ENCODE measurements at places on chromosomes 4 and X. TPM values are rescaled to one million over a fixed set of nuclear protein-coding genes. Genes with fewer than 3 reads are reported as not detected.

The CLDN22 gene
- not detected for total RNA-seq

The FOXO4 gene
- total RNA-seq, result 19.1 TPM

DNA sequence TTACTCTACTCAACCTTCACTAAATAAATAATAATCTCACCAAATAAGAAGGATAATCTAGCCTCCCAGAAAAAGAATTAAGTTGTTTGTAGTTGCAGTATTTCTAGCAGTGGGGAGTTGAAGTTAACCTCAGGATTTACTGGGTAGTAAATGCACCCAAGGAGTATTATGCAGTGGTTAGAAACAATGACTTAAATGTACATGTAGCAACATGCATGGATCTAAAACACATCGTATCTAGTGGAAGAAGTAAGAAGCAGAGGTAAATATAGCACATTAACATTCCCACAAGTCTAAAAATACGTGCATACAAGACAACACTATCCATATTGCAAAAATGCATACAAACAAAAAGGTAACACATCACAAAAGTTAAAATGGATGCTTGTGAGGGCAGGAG is 44.2 kb upstream of the SMAD1 start:
- H3K36me3 ChIP-seq, result no peaks in the 10 kb centered on the region
- no peak for DNase-seq
- H3K4me3 ChIP-seq, result no peak overlapping the region
- no peak overlapping the region for H3K27ac ChIP-seq
- H3K27me3 ChIP-seq, result no peaks in the 10 kb centered on the region

GRCh38 chr4:40587826-40588225 is 41.8 kb downstream of the RBM47 start:
- H3K27me3 ChIP-seq, result no peaks in the 10 kb centered on the region
- peaks cover 41% of the 10 kb centered on the region for H3K4me1 ChIP-seq
- H3K36me3 ChIP-seq, result peaks cover 4% of the 10 kb centered on the region
- peak overlapping the region; percentile 88 for H3K27ac ChIP-seq
- no peak for DNase-seq

GRCh38 chr4:101960431-101960830 is 169.9 kb downstream of the BANK1 start:
- H3K4me3 ChIP-seq, result no peak overlapping the region
- H3K4me1 ChIP-seq, result no peaks in the 10 kb centered on the region
- no peak for DNase-seq
- H3K27ac ChIP-seq, result no peak overlapping the region

- no peaks in the 10 kb centered on the region for H3K36me3 ChIP-seq
- no peaks in the 10 kb centered on the region for H3K4me1 ChIP-seq
Measured at GRCh38 chr4:112845386-112845785, 204.1 kb upstream of the ANK2 start.

DNA sequence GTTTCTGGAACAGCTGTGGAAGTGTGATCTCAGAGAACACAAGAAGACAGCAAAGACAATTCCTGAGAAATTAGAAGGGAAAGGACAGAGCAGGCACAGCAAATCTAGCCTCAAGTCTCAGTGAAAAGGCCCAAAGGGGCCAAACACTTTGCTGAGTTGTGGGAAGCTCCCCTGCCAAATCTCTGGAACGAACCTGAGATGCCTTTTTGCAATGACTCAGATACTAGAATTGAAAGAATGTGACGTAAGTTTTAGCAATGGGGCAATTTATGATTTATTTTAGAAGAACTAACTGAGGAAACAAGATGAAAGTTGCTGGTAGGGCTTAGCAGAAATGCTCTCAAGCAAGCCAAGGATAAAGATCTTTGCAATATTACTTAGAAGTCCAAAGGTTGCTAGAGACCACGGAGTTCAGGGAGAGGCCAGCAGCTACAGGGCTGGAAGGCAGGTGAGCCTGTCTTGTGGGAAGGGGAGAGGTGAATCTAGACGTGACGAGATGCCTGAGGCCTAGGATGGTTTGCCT is 92.8 kb downstream of the AMELX start:
- no peaks in the 10 kb centered on the region for H3K36me3 ChIP-seq
- no peaks in the 10 kb centered on the region for H3K27me3 ChIP-seq
- H3K4me3 ChIP-seq, result no peak overlapping the region
- DNase-seq, result no peak
- H3K27ac ChIP-seq, result no peak overlapping the region

- H3K27ac ChIP-seq, result no peak overlapping the region
- no peak overlapping the region for H3K4me3 ChIP-seq
- H3K36me3 ChIP-seq, result no peaks in the 10 kb centered on the region
- H3K27me3 ChIP-seq, result no peaks in the 10 kb centered on the region
Measured at GRCh38 chr4:5472160-5472591, 236.2 kb downstream of the EVC2 start.

DNA sequence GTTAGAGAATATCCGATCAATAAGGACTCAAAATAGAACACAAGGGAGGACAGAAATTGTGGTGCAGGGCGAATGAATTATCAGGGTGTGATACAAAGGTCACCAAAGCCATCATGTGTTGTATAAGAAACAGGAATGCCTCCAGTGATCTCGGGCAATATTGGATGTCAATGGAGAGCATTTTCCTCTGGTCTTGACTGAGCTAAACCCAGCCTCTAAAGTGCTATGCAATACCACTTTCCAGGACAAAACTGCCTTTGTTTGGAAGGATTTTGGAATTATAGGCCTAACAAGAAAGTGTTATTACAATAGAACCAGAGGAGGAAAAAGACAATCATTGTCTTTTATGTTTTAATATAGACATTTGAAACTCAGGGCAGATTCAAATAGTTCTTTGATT is 281.7 kb downstream of the CHM start:
- no peak overlapping the region for H3K4me3 ChIP-seq
- DNase-seq, result no peak
- no peak overlapping the region for H3K27ac ChIP-seq
- no peaks in the 10 kb centered on the region for H3K4me1 ChIP-seq

- no peak for DNase-seq
- H3K4me1 ChIP-seq, result no peaks in the 10 kb centered on the region
- no peaks in the 10 kb centered on the region for H3K27me3 ChIP-seq
- no peaks in the 10 kb centered on the region for H3K36me3 ChIP-seq
- no peak overlapping the region for H3K4me3 ChIP-seq
Measured at GRCh38 chr4:155883895-155884294, 17.8 kb upstream of the ASIC5 start.

GRCh38 chr4:73409012-73409862 is 5.2 kb downstream of the ALB start:
- no peaks in the 10 kb centered on the region for H3K4me1 ChIP-seq
- no peak overlapping the region for H3K4me3 ChIP-seq

- peaks cover 43% of the 10 kb centered on the region for H3K36me3 ChIP-seq
- peaks cover 29% of the 10 kb centered on the region for H3K4me1 ChIP-seq
- no peaks in the 10 kb centered on the region for H3K27me3 ChIP-seq
- no peak for DNase-seq
- peak overlapping the region; percentile 64 for H3K4me3 ChIP-seq
Measured at GRCh38 chr4:82898322-82899243, 2.0 kb upstream of the THAP9 start.

DNA sequence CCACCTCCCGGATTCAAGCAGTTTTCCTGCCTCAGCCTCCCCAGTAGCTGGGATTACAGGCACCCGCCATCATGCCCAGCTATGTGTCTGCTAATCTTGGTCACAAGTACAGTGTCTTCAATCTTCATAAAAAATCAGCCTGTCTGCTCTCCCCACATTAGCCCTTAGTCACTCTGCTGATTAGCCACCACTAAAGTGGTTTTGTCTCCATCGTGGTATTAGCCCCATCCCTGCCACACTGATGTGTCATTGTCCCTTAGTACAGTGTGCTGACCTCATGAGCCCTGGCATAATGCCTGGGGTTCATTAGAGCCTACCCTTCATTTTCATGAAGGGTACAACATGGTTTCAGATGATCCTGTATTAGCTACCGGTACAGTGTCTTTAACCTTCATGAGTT is 49.9 kb downstream of the ZNF157 start:
- no peaks in the 10 kb centered on the region for H3K27me3 ChIP-seq
- no peak overlapping the region for H3K4me3 ChIP-seq
- no peak overlapping the region for H3K27ac ChIP-seq
- H3K36me3 ChIP-seq, result no peaks in the 10 kb centered on the region
- H3K4me1 ChIP-seq, result no peaks in the 10 kb centered on the region

DNA sequence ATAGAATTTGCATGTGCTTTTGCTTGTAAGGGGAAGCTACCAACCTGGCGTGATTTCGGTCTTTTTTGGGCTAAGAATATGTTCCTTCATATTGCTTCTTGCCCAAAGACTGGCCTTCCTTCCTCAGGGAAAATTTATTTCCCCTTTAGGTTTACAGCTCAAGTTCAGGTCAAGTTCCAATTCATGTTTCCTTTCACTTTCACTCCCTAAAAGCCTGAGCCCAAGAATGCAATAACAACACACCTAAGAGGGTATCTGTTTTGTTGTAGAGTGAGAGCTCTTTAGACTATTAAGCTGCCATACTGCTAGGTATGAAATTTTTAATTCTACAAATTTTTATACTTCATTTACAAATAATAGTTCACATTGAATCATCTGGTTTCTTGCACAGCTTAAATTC is 299.6 kb downstream of the TLL1 start:
- no peak overlapping the region for H3K27ac ChIP-seq
- no peaks in the 10 kb centered on the region for H3K36me3 ChIP-seq
- DNase-seq, result no peak
- no peak overlapping the region for H3K4me3 ChIP-seq

DNA sequence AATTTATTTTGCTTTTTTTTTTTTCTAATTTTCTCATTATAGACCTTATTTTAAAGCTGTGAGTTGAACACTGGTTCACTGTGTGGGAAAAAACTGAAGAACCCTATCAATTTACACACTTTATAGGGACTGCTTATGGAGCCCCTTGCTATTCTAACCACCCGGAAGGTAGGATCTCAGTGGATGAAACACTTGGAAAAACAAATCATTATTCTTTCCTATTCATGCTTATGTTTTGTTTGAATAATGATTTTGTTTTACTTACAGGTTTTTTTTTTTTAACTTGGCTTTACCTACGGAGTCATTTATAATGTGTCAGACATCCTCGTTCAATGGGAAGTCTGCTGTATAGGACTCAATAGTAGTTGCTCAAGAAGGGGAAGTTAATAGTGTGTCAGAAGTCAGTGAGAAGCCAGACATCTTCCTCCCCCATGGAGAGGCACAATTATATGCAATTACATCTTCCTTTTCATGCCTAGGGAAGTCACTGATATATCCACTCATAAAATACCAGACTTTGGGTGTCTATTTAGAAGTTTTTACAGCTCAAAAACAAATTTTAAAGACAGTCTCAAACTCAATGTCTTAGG is 113.2 kb downstream of the ARSF start:
- H3K4me3 ChIP-seq, result no peak overlapping the region
- no peaks in the 10 kb centered on the region for H3K27me3 ChIP-seq

- H3K27me3 ChIP-seq, result no peaks in the 10 kb centered on the region
- H3K36me3 ChIP-seq, result no peaks in the 10 kb centered on the region
- H3K27ac ChIP-seq, result no peak overlapping the region
Measured at GRCh38 chr4:17561195-17561909, 15.6 kb upstream of the LAP3 start.

DNA sequence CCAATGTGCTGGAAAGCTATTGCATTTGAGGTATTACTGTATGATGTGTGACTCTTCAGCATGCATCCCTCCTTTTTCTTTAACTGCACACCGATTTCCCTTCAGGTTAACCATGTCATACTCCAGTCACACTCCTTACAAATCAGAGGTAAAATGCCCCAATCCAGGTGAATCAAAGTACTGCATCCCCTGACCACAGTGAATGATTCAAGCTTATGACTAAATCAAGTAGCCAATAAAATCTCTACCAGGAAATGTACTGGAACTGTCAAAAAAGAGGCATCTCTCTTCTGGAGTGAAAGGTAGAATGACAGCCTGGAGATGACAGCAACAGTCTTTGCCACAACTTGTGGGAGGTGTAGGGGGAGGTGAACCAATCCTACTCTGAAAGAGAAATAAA is 10.4 kb downstream of the ADAMTS3 start:
- no peak overlapping the region for H3K27ac ChIP-seq
- no peak overlapping the region for H3K4me3 ChIP-seq
- H3K27me3 ChIP-seq, result no peaks in the 10 kb centered on the region
- H3K4me1 ChIP-seq, result no peaks in the 10 kb centered on the region
- no peaks in the 10 kb centered on the region for H3K36me3 ChIP-seq
- DNase-seq, result no peak

DNA sequence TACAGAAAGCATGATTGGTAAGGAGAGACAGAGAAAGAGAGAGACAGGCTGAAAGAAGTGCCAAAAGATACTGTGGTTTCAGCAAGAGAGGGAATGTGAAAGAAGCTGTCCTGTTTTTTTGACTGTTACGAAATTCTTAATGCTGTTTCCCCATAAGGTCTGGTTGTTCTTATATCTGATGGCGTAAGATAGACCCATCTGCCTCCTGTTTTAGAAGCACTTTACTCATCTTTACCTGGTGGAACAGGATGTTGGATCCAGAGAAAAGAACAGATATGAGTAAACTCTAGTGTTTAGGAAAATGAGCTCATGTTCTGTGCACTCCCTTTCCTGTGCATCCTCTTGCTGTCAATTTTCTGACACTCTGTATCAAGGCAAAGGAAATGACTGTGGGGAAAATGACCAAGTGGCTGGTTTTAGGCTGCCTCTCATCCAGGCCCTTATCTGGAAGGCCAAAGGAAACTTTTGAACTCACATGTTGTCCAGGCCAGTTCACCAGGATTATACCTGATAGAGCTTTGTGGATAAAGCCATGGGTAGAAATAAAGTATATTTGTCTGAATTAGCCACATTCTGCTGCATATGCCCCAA is 311.7 kb upstream of the HTR2C start:
- no peak overlapping the region for H3K27ac ChIP-seq
- DNase-seq, result no peak
- no peaks in the 10 kb centered on the region for H3K4me1 ChIP-seq
- no peaks in the 10 kb centered on the region for H3K27me3 ChIP-seq
- no peak overlapping the region for H3K4me3 ChIP-seq

DNA sequence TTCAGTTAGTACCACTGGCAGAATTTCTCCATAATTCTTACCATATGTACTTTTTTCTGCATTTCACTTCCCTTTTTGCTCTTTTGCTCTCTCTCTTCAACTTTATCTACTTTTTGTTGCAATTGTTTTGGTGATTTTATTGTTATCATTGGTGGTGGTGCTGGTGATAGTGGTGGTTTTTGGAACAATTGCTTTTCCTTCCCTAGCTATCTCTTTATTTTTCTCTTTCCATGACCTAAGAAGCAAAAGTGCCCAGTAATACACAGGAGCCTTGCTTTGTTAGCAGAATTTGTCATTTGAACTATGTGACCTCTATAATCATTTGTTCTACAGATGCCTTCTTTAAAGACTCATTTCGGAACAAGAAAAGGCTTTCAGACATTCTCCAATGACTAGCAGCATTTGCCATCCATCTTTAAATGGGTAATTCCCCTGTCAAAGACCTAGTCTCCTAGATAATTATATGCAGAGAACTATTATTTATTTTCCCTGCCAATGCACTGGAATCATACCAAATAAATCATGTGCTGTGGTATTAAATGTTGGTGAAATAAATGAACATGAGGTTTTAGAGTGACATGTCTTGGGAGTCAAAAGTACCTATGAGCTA is 154.5 kb downstream of the GASK1B start:
- no peak overlapping the region for H3K4me3 ChIP-seq
- H3K36me3 ChIP-seq, result no peaks in the 10 kb centered on the region
- no peaks in the 10 kb centered on the region for H3K27me3 ChIP-seq
- no peaks in the 10 kb centered on the region for H3K4me1 ChIP-seq
- no peak for DNase-seq
- H3K27ac ChIP-seq, result no peak overlapping the region
